Cardiac muscle cell (in vitro differentiated cells and primary cell): ENCODE measurements at places on chromosomes 2 and 18. TPM values are rescaled to one million over a fixed set of nuclear protein-coding genes. Genes with fewer than 3 reads are reported as not detected.

DNA sequence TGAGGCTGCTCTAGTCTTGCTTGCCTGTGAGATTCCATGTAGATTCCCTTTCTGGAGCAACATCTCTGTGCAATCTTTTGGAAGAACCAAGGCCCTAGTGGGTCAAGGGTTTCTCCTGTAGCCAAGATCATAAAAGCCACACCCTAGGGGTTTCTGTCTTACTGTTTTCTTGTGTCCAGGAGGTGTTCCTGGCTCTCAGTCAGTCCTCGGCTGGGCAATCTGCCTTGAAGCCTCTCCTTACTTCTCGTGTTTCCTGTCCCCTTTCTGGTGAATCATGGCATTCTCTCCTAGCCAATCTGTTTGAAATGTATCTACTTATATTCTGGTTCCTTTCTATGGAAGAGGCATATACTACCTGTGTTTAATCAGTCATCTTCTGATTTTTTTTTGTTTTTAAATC lies 484.8 kb upstream of the UBE2E3 start:
- DNase-seq = peak; percentile 20

GRCh38 chr2:144288438-144288837 lies 231.5 kb downstream of the ZEB2 start:
- no peak for DNase-seq

GRCh38 chr2:132733094-132733493 lies 63.1 kb upstream of the LYPD1 start:
- no peak for DNase-seq

- DNase-seq = no peak
These were observed 398.4 kb upstream of the CWC22 start for GRCh38 chr2:180405520-180405919.

Gene DLX2
- 0.26 TPM in 1 of 2 replicates, not detected in the other for polyA plus RNA-seq

Gene CCDC150
- polyA plus RNA-seq = 6.1 and 9.9 TPM in 2 replicates

Gene CHST10
- polyA plus RNA-seq = 21.0 and 30.0 TPM in 2 replicates

Gene HOXD9
- polyA plus RNA-seq = not detected in 2 replicates

- DNase-seq = no peak
These were observed 18.1 kb downstream of the LCLAT1 start for GRCh38 chr2:30465171-30465545.

DNA sequence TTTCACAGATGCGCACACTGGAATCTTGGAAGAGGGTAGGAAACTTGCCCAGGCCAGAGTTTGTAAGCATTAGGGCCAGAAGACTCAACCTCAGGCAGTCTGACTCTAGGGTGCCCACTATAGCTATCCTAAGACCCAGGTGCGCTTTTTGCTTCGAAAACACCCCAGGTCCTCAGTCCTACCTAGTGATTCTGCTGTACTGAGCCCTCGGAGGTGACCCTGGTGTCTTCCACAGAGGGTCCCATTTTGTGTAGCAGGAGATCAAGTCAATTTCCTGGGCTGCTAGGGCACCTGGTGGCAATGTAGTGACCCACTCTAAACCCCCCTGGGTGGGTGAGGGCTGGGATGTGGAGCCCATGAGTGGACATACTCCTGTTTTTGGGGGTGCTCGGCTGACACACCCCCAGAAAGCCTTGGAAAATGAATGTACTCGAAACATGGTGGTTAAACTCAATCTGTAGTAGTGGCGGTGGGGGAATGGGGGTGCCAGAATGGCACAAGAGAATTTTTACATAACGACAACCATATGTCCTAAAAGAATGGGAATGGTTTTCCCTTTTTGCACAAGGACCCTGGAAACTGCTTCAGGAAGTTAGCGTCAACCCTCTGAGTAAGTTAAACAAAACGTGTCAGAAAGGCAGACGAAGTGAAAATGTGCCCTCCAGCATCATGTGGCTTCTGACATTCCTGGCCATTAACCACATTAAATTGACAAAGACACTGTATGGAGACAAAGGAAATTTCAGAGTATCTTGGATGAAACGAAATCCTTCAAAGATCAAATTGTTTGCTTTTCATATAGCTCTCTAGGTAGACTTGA lies 218.0 kb upstream of the COPS8 start:
- DNase-seq = no peak

DNA sequence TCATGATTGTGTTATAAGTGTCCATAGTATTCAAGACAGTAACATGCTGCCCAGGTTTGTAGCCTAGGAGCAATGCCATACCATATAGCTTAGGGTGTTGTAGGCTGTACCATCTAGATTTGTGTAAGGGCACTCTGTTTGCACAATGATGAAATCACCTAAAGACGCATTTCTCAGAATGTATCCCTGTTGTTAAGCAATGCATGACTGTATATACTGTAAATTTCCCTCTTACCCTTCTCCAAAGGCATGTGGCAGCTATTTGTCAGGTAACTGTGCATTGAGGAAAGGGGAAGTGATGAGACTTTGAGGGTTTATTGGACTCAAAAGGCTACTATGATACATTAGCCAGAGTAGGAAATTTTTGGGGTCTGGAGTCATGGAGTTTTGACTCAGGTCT lies 180.8 kb downstream of the VAPA start:
- no peak for DNase-seq

DNA sequence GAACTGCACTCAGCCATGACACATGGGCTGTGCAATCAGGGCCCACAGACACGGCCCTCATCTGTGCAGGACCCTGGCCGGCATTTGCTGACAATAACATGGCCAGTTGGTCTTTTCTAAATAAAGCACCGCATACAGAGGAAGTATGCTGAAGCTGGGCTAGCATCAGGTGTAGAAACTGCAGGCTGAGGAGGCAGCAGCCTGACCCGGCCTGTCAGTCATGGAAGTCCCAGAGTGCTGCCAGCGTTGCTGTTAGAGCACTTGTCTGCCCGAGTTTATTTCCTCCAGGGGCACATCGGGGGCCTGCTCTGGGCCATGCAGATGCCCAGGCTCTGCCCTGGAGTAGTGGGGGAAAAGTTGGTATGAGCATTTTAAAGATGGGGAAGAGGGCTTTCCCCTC lies 4.1 kb upstream of the PTPN18 start:
- no peak for DNase-seq

DNA sequence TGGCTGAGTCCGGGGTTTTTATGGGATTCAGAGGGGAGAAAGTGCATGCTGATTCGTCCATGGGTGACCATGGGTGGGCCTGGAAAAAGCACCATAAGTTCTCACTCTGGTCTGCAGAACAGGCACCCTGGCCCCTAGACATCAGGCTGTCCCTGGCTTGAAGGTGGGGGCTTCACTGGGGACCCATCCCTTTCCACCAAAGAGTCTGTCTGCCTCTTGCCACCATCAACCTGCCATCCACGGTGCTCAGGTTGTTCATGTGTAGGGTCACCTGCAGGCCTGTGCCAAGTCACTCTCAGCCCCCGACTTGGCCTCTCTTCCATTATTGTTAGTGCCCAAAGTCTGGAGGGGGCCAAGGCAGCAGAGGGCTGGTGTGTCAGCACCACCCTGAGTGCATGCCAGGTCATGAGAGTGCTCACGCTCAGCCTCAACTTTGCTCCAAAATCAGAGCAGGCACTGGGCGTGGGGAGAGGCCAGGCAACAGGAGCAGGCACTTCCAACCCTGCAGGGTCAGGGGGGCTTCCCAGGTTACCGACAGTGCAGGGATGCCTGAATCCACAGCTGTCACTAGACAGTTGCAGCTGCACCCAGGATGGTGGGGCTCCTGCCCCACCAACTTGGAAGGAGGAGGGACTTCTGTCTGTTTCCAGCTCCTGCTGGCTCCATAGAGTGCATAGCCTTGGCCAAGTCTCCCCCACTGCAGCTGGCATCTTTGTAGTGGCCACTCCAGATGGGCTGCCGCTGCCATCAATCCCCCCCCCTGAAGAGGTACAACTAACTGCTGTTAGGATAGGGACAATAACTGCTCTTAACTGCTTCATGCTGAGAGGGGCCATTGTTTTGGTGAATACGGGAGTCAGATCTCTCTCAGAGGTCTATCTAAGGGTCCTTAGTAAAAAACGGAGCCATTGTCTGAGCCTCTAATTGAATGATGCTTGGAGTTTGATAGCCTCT lies 209.3 kb downstream of the AKAIN1 start:
- DNase-seq = no peak
